ENCODE measurements at places on chromosomes 2 and 18.

DNA sequence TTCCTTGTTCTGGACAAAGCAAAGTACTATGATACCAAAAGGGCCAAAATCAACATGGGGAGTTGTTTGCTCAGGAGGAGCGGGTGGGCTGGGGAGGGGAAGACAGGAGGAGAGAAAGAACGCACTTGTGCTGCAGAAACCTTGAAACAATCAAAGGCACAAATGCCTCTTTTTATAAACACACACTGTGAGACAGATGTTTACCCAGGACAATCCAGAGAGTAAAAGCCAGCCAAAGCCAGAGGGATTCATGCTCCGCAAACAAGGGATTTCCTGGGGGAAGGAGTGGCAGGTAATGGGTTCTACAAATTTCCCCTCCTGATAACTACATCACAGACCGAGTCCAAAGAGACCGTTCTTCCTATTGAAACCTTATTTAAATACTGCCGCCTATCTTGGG, 323.5 kb upstream of the SKOR2 start:
- DNase-seq = peak; percentile 10

DNA sequence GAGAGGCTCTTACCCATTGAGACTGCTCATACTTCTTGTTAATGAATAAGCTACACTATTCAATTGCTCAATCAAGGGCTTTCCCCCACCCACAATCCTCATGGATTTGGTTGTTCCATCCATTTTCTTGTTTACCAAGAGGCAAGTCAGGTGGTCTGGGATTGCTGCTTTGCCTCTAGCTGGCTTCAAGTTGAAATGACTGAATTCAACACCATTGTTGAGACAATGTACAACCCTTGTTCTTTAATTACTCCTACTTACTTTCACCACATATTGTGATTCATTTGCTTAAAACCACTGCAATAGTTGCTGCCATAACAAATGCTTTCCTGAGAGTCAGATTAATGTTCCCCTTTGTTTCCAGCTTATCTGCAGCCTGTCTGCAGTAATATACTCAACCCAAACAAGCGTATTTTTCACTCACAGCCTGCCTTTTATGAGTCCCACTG, 532.2 kb downstream of the RIT2 start:
- no peak for DNase-seq

DNA sequence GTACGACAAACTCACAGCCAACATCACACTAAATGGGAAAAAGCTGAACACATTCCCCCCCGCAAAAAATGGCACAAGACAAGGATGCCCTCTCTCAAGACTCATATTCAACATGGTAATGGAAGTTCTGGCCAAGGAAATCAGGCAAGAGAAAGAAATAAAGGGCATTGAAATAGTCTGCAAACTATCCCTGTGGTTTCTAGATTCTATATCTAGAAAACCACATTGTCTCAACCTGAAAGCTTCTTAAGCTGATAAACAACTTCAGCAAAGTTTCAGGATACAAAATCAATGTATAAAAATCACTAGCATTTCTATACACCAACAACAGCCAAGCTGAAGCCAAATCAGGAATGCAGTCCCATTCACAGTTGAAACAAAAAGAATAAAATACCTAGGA, 294.6 kb upstream of the CYP26B1 start:
- no peak for DNase-seq

GRCh38 chr2:212987492-212987891, 163.9 kb downstream of the IKZF2 start:
- DNase-seq = no peak

DNA sequence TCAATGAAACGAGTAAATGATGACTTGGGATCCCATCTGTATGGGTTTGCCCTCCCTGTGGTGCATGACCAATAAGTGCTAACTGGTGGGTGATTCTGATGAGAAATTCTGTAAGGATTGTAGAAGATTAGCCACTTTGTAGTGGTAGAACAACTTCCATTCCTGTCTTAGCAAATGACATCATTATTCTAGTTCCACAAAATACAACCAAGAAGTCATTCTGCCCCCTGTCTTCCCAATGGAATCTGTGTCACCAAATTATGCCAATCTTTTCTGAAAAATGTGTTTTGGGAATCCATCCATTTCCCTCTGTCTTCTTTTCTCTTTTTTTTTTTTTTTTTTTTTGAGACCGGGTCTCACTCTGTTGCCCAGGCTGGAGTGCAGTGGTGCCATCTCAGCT, 48.4 kb downstream of the SLC38A11 start:
- DNase-seq = no peak
